Renal pelvis (tissue), 12 donors: ENCODE measurements at places on chromosomes 16 and 17. TPM values are rescaled to one million over a fixed set of nuclear protein-coding genes. Genes with fewer than 3 reads are reported as not detected.

The SLC5A2 gene
- 72.8 TPM for polyA plus RNA-seq

The DBNDD1 gene
- polyA plus RNA-seq: 15.4 TPM

The KRT27 gene
- polyA plus RNA-seq: not detected

GRCh38 chr17:79777120-79777893 is 641 bp upstream of the CBX2 start:
- DNase-seq: no peak

GRCh38 chr17:50631195-50631907 is 3.3 kb upstream of the ABCC3 start:
- no peak for DNase-seq

GRCh38 chr16:76461836-76462235 is 184.6 kb downstream of the CNTNAP4 start:
- DNase-seq: no peak

DNA sequence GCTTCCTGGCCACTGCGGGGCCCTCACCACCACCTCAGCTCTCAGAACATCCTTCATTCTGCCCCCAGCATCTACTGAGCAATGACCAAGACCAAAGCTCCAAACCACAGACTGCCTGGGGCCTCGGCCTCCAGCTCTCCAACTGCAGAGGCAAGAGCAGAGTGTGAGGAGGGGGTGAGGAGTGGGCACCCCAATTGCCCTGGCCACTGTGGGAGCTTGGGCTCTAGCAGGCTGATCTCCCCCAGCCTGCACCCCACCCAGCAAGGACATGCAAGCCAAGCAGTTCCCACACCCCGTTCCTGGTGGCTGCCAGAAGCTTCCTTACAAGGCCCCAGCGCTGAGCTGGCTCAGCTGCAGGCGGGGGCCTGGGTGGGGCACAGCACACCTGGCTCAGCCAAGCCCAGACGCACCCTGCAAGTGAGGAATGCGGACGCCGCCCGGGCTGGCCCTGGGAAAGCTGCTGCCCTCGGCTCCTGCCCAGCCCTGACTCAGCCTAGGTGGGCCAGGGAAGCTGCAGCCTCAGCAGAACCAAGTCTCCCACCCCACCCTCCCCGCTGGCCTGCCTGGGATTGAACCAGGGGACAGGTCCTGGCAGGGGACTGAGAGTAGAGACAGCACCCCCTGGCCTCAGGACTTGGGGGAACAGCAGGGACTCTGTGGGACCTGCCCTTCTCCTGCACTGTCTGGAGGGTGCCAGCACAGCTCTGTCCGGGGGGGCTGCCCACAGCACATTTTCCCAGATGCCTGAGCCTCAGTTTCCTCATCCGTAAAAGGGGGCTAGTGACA is 29.7 kb upstream of the KRT17 start:
- no peak for DNase-seq

DNA sequence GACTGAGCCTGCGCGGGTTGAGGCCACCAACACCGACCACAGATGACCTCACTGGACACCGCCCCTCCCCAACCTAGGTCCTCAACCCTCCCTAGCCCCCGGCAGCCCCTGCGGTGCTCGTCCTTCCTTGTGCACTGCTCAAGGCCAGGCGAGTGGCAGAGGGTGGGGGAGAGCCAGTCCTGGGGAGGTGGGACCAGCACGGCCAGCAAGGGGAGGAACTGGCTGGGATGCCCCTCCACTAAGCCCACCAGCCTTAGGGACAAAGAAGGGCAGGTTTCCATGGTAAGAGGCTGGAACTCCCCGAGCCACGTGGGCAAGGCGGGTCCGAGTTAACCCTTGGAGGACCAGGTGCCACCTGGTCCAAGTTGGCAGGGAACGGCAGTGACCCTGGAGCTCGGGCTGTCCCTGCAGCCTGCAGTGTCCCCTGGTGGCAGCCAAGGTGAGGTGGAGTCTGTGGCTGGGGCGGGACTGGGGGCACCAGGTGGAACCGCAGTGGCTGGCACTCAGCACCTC is 9.2 kb downstream of the FSCN2 start:
- DNase-seq: no peak

DNA sequence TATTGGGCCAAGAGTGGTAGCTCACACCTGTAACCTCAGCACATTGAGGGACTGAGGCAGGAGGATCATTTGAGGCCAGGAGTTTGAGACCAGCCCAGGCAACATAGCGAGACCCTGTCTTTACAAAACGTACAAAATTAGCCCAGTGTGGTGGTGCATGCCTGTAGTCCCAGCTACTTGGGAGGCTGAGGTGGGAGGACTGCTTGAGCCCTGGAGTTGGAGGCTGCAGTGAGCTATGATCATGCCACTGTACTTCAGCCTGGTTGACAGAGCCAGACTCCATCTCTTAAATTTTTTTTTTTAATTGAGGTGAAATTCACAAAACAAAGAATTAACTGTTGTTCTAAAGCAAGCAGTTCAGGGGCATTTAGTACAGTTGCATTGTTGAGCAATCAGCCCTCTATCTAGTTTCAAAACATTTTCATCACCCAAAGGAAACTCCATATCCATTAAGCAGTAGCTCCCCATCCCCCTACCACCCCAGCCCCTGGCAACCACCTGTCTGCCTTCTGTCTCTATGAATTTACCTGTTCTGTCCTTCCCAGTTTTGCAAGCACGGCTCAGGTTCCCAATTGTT is 15.6 kb downstream of the SNX29 start:
- DNase-seq: no peak
